ENCODE measurements at places on chromosomes 7 and 10.

GRCh38 chr7:147245274-147245673 lies 1128.7 kb downstream of the CNTNAP2 start:
- DNase-seq, result peak; percentile 33

GRCh38 chr10:91552274-91553095 lies 80.4 kb downstream of the PPP1R3C start:
- DNase-seq, result peak; percentile 34

GRCh38 chr10:47143072-47143471 lies 156.9 kb upstream of the GDF10 start:
- no peak for DNase-seq

GRCh38 chr7:132270517-132270916 lies 305.8 kb downstream of the PLXNA4 start:
- DNase-seq, result no peak

GRCh38 chr7:121306565-121306964 lies 22.2 kb upstream of the WNT16 start:
- DNase-seq, result no peak

GRCh38 chr10:11988924-11989323 lies 53.7 kb downstream of the UPF2 start:
- DNase-seq, result no peak

DNA sequence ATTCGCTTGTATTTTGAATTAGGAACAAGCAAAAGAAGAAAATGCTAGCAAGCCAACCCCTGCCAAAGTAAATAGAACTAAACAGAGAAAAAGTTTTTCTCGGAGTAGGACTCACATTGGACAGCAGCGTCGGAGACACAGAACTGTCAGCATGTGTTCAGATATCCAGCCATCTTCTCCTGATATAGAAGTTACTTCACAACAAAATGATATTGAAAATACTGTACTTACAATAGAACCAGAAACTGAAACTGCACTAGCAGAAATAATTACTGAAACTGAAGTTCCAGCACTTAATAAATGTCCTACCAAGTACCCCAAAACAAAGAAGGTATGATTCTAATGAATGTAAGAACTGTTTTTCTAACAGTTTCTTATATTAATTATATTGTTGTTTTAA lies 87.9 kb downstream of the KMT2E start:
- no peak for DNase-seq

DNA sequence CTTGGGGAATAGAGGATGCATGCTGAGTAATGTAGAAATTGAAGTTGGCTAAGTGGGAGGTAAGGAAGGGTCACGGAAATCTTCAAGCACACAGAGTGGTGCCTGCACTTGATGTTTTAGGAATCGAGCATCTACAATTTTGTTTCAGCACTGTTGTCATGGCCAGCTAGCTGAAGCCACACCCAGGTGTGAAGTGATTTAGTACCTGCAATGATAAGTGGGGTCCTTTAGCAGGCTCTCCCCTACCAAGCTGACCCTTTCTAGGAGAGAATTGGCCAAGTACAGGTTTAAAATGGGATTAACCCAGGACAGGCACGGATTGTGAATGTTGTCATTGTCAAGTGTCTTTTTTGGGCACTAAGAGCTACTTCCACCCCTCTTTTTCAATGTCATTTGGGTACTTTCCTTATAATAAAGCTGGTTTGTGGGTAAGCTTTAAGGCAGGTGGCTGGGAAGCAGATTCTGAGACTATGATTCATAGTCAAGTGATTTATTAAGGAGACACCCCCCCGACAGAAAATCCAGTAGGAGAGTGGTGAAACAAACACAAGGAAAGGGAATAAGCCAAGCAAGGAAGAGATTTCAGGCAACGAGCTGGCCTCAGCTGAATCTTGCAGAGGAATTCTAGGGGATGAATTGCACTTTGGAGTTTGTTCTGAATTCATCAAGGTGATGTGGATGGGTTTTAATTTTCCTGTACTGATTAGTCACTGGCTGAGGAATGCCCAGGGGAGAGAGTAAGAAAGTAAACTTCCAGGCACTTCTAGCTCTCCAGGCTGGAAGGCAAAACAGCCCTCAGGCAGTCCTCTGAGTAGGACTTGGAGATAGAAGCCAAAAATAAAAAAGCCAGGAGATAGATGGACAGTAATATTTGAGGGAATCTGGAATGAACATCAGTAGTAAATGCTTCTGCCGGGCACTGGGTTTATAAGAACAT lies 1128.4 kb downstream of the SORCS3 start:
- DNase-seq, result no peak

GRCh38 chr10:80542652-80543318 lies 5.1 kb downstream of the SH2D4B start:
- DNase-seq, result no peak

GRCh38 chr7:137395420-137395819 lies 51.9 kb upstream of the PTN start:
- no peak for DNase-seq

- no peak for DNase-seq
These were observed 14.8 kb upstream of the ANKRD1 start for GRCh38 chr10:90935581-90936275.

- no peak for DNase-seq
These were observed 27.0 kb downstream of the SND1 start for GRCh38 chr7:127678947-127679346.

DNA sequence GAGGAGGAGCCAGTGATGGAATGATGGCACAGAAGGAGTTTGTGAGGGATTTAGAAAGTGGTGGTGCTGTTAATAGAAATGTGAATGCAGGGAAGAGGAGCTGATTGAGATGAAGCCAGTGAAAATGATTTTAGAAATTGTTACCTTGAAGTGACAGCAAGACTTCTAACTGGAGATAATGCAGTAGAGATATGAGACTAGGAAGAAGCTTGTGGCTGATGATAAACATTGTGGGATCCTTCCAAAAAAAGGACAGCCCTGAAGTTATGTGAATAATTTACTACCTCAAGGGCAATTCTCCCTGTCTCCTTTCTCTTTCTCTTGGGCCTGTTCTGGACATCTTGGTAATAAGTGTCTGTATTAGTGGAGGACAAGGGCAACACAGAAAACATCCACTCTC lies 138.6 kb downstream of the LSMEM1 start:
- no peak for DNase-seq

- peak; percentile 88 for DNase-seq
These were observed 114.7 kb upstream of the FAM171A1 start for GRCh38 chr10:15485684-15486316.

DNA sequence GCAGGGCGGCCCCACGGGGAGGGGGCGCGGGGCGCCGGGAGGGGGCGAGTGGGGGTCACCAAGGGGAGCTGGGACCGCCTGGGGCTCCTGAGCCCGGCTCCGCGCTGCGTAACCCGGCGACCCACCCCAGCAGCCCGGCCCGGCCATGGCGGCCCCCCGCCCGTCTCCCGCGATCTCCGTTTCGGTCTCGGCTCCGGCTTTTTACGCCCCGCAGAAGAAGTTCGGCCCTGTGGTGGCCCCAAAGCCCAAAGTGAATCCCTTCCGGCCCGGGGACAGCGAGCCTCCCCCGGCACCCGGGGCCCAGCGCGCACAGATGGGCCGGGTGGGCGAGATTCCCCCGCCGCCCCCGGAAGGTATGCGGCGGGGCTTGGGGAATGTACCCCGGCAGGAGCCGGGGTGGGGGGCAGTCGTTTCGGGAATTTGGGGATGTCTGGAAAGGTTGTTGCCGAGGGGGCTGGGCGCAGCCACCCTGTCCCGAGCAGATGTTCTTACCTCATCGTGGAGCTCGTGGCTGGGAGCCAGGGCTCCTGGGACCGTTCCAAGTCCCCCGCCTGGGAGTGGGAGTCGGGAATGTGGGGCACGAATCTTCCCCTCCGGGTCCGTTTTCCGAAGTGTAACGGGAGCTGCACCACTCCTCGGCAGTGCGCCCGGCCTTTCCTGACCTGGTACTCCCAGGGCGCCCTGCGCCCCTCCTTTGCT lies 431 bp downstream of the ZYX start:
- DNase-seq, result peak; percentile 76

GRCh38 chr7:93047514-93048099 lies 70.2 kb downstream of the SAMD9 start:
- no peak for DNase-seq

GRCh38 chr10:89785095-89785494 lies 83.7 kb downstream of the KIF20B start:
- DNase-seq, result peak; percentile 11

GRCh38 chr10:26855186-26855585 lies 5.6 kb downstream of the ABI1 start:
- DNase-seq, result peak; percentile 33

DNA sequence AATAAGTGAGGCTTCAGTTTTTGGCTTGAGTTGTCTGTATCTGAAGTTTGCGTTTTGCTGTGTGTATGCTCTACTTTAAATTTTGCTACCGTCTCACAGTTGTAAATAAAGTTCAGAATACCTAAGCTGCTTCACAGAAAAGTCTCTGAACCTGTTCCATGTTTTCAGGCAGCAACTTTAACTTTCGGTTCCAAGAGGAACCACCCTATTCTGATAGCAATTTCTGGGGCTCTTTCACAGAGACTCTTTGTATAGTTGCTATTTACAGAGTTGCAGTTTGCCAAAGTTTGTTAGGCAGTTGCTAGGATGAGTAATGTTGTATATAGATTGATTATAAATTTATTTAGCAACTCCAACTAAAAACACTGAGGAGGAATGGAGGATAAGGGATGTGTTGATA lies 5.7 kb downstream of the FAM221A start:
- DNase-seq, result no peak

DNA sequence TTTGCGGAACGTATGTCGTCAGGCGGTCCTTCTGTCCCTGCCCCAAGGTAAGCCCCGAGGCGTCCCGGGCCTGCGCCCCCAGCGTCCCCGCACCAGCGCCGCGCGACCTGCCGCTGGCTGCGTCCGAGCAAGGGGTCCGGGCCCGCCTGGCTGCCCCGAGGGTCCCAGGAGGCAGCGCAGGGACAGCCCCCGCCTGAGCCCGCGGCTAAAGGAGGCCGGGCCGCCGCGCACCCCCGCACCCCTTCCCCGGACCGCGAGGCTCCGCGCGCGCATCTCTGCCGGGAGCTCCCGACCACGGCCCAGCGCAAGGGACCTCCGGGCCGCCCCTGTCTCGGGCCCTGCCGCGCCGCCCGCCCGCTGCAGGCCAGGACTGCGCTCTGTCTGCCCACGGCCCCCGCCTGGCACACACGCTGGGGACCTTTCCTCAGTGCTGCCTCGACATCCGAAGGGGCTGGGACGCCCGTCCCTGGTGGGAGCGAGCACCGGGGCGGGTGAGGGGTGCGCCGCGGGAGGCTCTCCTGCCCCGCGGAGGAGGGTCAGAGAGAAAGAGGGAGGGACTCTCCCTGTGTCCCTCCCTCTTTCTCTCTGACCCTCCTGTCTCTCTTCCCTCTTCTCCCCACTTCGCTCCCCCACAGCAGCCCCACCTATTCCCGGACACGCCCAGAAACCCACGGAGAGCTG lies 25.0 kb downstream of the SHH start:
- peak; percentile 25 for DNase-seq

DNA sequence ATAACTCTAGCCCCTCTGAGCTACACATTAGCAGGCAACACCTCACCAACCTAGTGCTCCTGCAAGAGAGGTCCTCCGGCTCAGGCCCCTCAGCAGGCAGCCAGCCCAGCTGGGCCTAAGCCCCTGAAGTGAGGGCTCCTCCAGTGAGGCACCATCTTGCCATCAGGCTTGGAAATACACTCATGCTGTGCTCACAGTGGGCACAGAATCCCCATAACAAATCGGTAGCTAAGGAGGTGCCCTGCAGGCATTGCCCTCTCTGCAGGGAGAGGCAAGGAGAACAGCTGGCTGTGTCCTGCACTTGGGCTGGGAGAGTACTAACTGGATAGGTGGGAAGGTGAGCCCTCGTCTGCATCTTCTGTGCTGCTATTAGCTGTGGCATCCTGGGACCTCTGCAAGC lies 3.7 kb upstream of the C10orf71 start:
- no peak for DNase-seq

DNA sequence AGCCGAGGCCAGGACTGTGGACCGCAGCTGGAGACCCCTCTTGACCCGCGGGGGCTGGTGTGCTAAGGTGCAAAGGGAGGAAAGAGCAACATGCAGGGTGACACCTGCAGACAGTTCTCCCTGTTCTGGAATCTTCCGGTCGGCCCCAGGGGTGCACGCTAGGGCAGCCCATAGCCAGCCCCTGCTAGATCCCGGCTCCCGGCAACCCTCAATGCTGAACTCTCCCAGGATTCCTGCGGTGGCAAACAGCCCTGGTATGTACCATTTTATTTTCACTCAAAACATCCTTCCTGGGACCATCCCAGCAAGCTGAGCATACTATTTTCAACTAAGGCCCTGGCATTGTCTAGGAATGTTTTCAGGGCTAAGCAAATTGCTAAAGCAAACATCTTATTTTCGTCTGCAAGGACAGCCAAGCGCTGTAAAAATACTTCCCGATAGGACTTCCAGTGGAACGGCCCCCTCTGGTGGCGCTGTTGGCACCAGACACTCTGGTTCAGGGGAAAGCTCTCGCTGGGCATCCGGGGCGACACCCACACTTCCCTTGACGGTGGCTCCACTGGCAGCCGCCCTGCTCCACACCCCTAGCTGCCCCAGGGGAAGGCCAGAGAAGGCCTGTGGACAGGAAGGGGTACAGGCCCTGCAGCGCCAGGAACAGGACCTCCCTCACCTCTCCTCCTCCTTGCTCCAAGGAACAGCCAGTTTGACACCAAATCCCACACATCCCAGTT lies 99.4 kb downstream of the CTBP2 start:
- DNase-seq, result peak; percentile 95

DNA sequence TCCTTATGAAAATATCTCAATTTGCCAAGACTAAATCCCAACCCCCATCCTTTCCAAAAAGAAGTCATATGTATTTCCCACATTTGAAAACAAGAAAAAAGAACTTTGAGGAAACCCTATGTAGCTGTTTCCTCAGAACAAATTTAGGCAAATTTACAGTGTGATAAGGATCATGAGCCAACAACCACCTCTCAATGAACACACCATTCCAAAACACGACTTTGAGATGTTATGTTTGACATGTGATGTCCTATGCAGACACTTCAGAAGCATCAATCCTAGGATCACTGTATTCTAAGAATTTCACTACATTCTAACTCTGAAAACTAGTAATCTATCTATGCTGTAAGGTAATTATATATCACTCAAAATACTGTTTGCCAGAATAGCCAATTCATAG lies 62.2 kb downstream of the NT5C2 start:
- DNase-seq, result no peak

DNA sequence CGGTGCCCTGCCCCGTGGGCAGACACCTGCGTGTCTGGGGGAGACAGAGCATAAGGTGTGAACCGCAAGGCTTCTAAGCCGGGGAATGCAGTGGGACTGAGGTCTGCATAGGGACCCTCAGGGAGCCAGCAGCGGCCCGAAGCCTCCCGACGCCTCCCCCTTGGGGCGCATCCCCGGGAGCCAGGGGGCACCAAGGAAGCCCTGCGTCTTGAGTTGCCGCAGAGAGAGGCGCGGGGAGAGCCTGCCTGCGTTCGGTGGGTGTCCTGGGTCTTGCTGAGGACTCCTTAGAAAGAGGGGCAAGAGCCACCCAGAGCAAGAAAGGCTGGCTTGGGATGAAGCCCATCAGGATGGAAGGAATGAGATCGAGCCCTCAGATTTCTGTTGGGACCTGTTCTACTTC lies 18.2 kb upstream of the UNCX start:
- no peak for DNase-seq

GRCh38 chr7:41889472-41889871 lies 186.6 kb upstream of the INHBA start:
- no peak for DNase-seq

GRCh38 chr7:157817433-157817832 lies 480.6 kb downstream of the DNAJB6 start:
- no peak for DNase-seq

GRCh38 chr7:148729984-148730733 lies 31.5 kb downstream of the CUL1 start:
- DNase-seq, result peak; percentile 40

GRCh38 chr10:120711860-120712259 lies 139.3 kb upstream of the WDR11 start:
- DNase-seq, result no peak
